ENCODE measurements at places on chromosomes 11 and 22.

- DNase-seq = no peak
Measured at GRCh38 chr11:1192741-1193325, 30.0 kb upstream of the MUC5B start.

DNA sequence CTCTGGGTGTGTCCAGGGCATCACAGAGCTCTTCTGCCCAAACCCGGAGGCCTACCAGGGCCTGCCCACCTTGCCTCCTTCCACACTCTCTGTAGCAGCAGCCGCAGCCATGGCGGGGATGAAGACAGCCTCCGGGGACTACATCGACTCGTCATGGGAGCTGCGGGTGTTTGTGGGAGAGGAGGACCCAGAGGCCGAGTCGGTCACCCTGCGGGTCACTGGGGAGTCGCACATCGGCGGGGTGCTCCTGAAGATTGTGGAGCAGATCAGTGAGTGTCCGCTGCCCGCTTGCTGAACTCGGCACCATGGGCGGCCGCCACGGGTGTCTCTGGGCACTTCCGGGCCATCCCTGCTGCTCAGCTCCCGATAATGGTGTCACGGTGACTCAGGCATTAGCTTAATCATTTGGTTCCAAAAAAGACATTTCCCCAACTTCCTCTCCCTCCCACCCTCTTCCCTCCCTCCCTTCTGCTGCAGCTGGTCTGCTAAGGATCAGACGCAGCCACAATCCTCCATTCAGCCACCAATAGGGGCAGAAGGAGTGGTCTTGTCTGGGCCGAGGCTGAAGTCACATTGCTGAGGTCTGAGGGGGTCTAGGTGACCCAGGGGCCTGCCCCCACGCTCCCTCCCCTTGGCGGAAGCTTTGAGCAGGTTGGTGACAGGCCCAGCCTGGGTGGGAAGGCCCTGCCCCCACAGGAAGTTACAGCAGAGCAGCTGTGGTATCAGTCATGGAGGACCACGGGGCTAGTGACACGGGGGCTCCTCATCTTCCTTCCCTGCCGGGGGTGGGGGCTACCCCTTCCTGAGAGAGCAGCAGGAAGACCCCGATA lies 950 bp downstream of the FERMT3 start:
- DNase-seq = peak; percentile 93

GRCh38 chr11:82927264-82927880 lies 25.8 kb downstream of the DDIAS start:
- peak; percentile 49 for DNase-seq

DNA sequence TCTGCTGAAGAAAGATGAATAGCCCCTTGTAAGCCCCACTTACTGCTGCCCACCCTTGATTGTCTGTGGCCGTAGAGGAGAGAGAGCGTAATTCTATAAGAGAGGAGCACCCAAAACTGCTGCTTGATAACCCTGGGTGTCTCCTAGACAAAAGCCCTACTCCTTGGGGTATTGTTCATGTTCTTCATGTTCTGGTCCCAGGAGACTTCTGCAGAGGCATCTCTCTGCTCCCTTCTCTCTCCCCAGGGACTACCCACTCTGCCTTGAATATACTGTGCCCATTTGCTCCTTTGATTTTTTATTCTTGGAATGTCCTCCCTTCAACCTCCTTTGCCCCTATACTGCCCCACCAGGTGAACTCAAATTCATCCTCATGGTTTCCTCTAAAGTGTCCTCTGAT lies 417.8 kb upstream of the CADM1 start:
- DNase-seq = no peak

GRCh38 chr11:69928121-69928520 lies 108.9 kb upstream of the FGF3 start:
- no peak for DNase-seq

Data from hematopoietic multipotent progenitor cell (in vitro differentiated cells).